ENCODE measurements at places on chromosomes 3 and 15.

DNA sequence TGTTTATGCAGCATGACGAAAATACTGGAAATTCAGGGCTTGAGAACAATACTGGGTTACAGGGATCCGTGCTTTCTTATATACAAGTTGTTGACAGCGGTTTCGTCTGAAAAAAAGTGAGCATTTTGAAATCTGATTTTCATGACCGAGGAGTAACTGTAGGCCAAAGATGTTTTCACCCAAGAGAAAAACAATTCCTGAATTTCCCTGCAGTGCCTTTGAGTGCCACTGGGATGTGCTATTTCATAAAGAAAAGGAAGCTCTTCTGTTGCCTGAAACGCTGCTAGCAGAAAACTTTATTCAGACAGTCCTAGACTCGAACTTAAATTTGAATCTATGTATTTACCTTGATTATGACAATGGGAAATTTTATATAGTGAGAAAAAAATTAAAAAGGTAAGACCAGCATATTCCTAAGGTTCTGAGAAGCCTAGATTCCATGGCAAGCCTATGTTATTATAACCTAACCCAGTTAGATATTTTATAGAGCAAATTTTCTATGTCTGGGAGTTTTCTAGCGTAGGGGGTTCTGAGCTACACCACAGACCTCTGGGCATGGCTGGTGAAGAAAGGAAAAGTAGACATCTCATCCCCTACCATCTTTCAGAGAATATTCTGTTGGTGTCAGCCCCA, 30.2 kb downstream of the KCNAB1 start:
- no peak for DNase-seq

DNA sequence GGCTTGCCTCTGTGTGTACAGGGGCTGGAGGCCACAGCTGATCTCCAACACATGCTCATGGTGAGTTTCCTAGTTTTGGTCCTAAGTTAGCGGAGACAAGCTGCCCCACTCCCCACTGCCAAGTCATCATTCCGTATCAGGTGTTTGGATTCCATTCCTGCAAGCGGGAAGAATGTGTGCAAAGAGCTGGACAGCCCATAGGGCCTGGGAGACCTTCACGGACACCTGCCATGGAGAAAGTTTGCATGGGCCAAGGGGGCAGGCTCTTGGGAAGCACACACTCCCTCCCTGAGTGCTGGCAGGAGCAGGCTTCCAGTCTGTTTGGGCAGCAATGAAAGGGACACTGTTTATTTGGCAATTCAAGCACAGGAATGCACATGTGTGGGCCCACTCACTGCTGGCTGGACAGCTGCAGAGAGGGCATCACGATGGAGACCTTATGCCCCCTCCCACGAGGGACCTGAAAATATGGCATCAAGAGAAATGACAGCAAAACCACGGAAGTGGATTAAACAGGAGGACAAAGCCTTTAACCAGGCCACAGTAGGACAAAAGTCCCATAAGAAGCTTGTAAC, 149.7 kb downstream of the KLF13 start:
- peak; percentile 29 for DNase-seq

- no peak for DNase-seq
These were observed 275.7 kb upstream of the NAALADL2 start for GRCh38 chr3:174583396-174583795.

GRCh38 chr3:50617096-50617791, at the start of gene MAPKAPK3:
TSS of gene MAPKAPK3 (plus strand) at chr3:50617151. CDS start at chr3:50617566, 415 bp downstream.
- no peak for DNase-seq

DNA sequence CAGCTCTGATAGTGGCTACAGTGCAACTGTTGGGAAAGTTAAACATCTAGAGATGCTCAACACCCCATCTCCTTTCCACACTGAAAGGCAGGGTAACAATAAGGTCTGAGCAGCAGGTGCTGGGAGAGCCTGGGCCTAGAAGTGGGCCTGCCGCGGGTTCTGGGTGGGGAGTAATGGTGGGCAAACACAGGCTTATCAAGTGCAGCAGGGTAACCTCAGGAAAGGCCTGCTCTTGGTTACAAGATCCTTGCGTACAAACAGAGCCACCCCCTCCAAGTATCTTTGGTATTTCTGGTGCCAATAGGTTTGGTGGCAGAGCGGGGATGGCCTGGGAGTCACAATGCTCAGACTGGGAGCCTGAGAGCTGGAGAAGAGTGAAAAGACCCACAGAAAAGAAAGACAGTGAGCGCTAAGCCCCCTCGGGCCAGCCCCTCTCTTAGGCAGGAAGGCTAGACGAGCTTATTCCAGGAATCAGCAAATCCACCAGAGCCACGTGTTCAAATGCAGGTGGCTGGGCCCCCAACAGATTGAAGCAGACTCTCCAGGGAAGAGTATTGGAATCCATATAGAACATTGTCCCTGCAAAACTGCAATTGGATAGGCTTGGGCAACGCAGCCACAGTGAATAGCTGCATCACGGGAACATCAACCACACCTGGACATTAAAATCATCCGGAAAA, 2.7 kb downstream of the IQSEC1 start:
- no peak for DNase-seq

- no peak for DNase-seq
These were observed 189.0 kb upstream of the HES1 start for GRCh38 chr3:193946945-193947344.

DNA sequence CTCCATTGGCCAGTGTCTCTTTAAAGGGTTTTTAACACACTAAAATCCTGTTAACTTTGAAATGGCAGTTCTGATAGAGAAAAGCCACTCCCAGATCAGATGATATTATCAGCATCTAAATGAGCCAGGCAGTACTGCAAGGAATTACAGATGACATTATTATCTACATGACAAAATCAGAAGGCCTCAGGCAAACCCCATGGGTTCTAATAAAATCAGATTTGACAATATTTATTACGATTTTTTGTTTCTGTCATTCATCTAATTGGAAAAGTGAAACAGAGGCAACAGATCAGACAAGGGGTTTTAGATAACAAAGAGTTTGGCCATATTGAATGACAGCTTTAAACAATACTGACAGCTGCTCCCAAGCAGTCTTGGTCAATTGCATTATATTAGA, 112.7 kb downstream of the FEZF2 start:
- DNase-seq: no peak

- DNase-seq: peak; percentile 80
These were observed 119.7 kb upstream of the PHLDB2 start for GRCh38 chr3:111739311-111739911.

All from RWPE2 (cell line).